T follicular helper cell (primary cell): ENCODE measurements at places on chromosomes 7 and 10.

- DNase-seq, result no peak
These were observed 122.9 kb upstream of the RET start for GRCh38 chr10:42953684-42954674.

DNA sequence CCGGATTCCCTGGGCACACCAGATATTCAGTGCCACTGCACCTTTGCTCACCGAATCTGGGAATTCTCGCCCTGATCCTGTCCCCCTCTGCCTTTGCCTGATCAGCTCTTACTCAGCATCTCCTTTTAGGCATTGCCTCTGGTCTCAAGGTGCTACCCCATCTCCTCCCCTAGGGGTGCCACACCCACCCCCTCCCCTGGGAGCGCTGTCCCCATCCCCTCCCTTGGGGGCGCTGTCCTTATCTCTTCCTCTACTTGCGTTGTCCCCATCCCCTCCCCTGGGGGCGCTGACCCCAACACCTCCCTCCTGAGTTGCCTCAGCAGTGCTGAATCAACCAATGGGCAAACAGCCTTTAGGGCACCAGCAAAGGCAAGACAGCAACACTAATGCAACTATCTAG, 686.9 kb upstream of the FOXK1 start:
- no peak for DNase-seq

DNA sequence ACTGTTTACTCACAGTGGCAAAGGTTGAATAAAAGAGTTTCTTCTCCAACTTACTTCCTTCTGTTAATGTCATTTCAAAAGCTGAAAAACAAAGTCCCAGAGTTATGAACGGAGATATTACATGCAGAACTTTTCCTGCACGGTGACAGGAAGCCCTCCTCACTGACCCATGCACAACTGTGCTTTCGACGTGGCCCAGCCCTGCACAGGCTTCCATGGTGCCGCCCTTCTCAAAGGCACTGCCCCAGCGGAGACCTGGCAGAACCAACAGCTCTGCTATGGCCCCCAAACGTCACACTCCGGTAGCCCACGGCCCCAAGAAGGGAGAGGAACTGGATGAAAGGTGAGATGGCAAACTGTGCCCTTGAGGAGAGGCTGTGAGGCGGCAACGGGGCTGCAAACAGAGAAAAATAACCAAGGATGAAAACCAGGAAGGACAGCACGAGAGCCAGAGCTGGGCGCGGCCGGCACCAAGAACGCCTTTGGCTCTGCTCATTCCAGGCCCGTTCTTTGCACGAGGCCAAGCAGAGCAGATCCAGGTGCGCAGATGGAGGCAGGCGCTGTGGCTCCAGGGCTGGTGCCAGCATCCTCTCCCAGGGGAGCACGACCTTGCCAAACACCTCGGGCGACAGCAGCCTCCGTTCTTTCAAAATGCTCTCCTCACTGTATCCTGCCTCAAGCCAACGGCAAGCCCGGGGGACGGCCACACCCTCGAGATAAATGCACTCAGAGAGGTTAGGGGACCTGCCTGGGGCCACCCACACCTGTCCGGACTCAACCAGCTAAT, 7.0 kb upstream of the FUOM start:
- DNase-seq, result no peak

DNA sequence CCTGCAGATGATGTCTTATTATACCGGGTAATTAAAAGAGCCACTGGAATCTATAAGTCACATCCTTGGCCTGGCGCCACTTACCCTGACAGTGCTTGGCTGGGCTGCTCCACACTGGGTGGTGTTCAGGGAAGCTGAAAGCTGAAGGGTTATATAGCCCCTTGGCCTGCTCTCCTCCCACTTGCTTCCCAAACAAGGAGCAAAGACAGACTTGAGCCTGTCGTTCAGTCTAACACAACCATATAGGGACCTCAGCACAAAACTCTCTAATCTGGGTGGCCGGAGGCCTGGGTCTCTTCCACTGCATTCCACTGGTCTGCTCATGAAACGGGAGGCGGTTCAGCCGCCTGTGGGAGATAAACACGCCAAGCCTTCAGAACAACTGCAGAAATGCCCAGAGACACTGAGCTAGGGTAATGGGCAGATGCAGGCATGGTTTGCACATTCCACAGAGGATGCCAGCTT, at the start of gene ACTA2:
Gene ACTA2, minus strand, starts transcription at position 127 of the 465 bp plus-strand sequence. CDS start 3,843 bp downstream, outside the sequence.
- DNase-seq, result no peak

DNA sequence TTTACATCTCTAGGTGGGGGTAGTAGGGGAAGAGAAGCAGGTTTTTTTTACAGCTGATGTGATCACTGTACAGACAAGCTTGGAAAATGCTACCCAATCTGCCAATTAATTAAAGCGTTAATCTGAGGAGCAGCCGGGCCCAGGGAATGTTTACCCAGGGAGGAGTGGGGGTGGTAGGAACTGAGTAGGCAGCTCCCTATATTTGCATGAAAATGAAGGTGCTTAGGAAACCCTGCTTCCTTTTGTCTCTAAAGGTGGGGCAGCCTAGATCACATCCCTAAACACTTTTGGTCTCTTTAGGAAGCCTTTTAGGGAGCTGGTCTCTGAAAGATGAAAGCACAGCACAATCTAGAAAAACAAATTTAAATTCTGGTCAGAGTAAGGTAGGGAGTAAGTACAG, 53.0 kb upstream of the NFKB2 start:
- no peak for DNase-seq

DNA sequence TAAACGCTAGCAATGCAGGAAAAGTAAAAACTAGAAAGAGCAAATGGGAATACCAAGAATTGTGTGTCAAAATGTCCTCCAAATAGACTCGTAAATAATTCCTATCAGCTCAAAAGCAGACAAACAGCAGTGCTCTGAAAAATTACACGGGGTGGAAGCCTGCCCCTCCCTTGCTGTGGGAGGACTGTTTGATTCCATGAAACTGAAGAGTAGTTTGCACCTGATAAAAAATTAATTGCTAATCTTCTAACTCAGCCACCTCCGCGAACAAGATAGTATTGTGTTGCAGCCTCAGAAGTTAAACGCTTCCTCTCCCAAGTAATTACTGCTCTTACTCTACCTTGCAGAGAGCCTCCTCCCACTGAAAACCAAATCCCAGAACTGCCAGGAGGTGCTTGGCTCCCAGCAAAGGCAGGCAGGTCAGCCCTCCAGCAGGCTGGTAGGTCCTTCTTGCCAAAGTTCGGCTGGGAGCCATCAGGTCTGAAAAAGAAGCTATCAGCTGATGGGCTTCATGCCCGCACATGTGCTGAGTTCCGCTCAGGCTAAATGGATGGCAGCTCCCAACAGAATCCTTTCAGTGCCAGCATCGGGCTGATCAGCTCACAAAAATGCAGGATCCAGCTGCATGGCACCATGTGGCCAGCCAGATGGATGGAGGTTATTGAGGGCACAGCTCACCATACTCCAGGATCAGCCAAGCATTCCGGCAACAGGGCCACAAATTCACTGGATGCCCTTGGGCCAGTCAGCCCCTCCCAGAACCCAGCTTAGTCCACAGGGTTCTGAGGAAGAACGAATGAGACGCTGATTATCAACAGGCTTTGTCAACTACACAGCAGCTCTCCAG, 37.1 kb downstream of the MAD1L1 start:
- no peak for DNase-seq

- DNase-seq, result no peak
These were observed 65.1 kb downstream of the CLEC2L start for GRCh38 chr7:139588632-139589031.

- DNase-seq, result no peak
These were observed 345.6 kb downstream of the MDFIC start for GRCh38 chr7:115267503-115267902.

GRCh38 chr10:78129211-78129610, 95.5 kb downstream of the RPS24 start:
- DNase-seq, result no peak

DNA sequence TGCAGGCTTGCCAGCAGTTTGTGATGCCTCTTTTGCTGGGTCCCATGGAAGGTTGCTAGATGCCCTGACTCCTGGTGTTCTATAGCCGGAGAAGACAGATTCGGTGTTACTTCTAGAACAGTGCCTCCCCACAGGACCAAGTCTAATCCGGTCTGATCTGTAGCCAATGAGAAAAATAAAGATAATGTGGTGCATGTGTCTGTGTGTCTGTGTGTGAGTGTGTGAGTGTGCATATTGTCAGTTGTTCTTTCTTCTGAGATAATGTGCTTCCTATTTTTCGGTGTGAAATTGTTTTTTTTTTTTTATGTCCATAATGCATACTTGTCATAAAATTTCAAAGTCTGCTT, 29.7 kb upstream of the ZNRF2 start:
- DNase-seq, result no peak

- no peak for DNase-seq
These were observed 114.4 kb downstream of the RTKN2 start for GRCh38 chr10:62154231-62154630.

DNA sequence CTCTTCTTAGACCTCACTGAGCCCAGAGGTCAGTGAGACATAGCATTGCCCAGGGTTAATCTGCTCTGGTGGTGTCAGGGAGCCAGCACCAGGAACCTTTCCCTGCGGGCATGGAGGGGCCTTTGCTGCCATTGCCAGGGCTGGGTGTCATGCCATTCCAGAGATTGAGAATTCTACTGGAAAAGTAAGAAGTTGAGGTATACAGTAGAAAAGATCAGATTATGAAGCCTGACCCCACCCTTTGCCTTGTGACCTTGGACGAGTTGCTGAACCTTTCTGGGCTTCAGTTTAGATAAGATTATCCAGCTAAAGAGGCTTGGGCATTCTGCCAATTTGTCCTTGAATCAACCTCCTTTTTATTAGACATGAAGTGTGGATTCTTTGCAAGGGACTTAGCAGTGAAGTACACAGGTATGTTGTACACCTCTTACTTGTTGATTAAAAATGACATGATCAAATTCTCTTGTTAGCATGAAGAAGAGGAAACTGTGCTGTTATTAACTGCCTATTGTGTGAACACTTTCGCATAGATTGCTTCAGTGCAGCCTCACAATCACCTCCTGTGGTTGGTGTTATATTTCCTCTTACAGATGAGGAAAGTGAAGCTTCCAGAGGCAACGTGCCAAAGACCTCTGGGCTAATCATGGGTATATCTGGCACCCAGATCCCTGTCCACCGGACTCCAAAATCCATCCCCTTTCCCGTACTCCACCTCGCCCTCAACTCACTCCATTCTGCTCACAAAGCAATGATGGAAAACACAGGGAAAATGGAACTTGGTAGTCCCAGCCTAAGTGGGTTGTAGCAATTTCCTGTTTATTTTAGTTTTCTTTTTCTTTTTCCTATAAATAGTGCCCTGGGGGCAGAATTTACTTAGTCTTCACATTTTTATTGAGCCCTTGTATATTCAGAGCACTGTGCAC, 151.3 kb downstream of the CAMK1D start:
- DNase-seq, result no peak

DNA sequence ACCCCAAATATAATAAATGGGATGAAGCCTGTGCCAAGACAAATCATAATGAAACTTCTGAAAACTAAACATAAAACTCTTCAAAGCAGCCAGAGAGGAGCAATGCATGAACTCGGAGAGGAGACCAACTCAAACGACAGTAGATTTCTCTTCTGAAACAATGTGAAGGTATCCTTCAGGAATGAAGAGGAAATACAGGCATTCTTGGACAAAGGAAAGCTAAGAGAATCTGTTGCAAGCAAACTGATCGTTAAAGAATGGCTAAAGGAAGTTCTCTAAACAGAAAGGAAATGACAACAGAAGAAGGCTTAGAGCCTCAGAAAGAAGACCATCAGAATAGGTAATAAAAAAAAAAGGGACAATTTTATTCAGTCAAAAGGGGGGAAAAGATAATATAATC, 6.6 kb downstream of the GNA12 start:
- no peak for DNase-seq

DNA sequence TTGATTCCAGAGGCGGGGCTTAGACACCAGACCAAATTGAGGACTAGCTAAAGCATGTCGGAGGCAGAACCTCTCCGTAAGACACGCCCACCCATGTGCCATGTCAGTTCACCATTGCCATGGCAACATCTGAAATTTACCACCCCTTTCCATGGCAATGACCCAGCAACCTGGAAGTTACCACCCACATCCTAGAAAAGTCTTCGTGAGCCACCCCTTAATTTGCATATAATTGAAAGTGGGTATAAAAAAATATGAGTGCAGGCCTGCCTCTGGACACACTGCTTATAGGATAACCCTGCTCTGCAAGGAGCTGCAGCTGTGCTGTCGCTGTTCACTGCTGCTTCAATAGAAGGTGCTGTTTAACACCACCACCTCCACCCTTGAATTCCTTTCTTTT, 28.0 kb downstream of the TMEM270 start:
- no peak for DNase-seq

DNA sequence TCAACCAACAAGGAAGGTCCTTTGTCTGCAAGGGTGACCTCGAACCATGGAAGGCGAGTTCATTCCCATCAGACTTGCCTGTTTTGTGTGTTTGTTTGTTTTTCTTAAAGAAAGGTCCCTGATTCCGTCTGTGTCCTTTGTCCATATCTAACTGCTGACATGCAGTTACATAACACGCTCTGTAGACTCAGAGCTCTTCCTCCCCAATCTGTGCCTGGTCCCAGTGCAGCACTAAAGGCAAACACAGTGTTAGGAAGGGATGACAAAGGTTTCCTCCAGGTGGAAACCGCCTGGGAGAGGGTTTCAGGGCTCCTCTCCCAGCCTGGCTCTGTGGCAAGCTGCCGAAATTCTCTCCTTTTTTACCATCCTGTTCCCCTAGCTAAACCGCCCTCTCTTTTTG, 13.4 kb downstream of the JCAD start:
- DNase-seq, result no peak

DNA sequence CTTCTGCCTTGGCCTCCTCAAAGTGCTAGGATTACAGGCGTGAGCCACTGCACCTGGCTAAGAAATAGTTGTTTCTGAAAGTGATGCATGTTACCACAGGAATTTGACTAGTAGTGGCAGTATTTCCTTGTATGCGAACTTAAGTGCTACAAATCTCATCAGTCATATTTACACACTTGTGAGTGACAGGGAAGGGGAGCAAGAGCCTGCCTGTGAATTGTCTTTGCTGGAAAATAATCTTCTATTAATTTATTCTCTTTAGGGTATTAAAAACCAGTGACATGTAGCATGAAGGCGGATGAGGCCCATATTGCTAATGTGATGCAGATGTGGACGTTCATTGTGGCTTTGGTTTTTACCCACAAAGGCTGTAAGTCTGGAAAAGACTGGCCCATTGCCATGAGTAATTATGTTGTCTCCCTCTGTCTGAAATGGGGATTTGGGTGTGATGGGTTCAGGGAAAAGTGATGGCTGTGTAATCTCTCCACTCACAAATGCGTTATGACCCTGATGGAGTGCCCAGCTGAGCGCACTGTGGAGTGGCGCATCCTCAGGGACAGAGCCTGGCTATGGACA, 97.6 kb downstream of the CCNY start:
- no peak for DNase-seq
